ENCODE measurements at places on chromosomes 3 and 15.

GRCh38 chr3:31713816-31714215 is 181.1 kb downstream of the STT3B start:
- DNase-seq: no peak
- H3K4me1 ChIP-seq: no peaks in the 10 kb centered on the region
- no peak overlapping the region for H3K27ac ChIP-seq
- H3K36me3 ChIP-seq: no peaks in the 10 kb centered on the region
- no peak overlapping the region for H3K4me3 ChIP-seq

GRCh38 chr3:191441687-191442086 is 19.3 kb upstream of the PYDC2 start:
- DNase-seq: no peak
- no peak overlapping the region for H3K4me3 ChIP-seq
- H3K27ac ChIP-seq: no peak overlapping the region
- H3K36me3 ChIP-seq: no peaks in the 10 kb centered on the region

DNA sequence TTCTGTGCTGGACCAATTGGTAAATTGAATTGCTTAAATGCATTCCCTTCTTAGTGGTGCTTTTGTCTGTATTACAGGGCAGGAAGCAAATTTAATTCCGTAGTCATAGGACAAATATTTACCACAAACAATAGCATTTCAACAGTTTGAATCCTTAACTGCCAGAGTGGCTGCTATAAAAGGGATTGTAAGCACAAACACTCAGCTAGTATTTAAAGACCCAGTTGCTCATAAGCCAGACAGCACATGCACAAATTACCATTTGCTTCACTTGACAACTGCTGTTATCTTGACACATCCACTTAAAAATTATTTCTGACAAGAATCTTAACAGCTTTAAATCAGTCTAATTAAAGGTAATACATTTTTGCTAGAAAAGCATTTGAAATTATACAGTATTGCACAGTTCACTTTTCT is 490.2 kb upstream of the ADAMTS9 start:
- H3K27ac ChIP-seq: peak overlapping the region; percentile 11
- no peaks in the 10 kb centered on the region for H3K4me1 ChIP-seq
- DNase-seq: no peak
- no peaks in the 10 kb centered on the region for H3K27me3 ChIP-seq
- no peaks in the 10 kb centered on the region for H3K36me3 ChIP-seq
- H3K4me3 ChIP-seq: no peak overlapping the region

DNA sequence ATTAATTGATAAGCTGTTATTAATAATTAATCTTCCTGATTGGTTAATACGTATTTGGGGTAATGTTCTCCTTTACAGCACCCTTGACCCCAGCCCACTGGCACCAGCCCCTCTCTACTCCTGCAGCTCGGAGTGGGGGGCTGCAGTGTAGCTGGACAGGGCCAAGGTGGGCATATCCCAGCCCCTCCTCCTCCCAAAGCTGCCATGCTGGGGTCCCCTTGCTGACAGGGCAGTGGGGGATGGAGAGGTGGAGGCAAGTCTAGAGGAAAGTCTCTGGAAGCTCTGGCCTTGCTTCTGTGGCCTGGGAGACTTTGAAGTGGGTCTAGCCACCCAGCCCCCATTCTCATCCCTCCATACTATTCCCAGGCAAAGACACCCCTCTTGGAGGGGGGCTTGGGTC is 35.8 kb downstream of the HCN4 start:
- no peaks in the 10 kb centered on the region for H3K36me3 ChIP-seq
- no peaks in the 10 kb centered on the region for H3K4me1 ChIP-seq
- no peaks in the 10 kb centered on the region for H3K27me3 ChIP-seq
- H3K4me3 ChIP-seq: no peak overlapping the region
- DNase-seq: no peak

DNA sequence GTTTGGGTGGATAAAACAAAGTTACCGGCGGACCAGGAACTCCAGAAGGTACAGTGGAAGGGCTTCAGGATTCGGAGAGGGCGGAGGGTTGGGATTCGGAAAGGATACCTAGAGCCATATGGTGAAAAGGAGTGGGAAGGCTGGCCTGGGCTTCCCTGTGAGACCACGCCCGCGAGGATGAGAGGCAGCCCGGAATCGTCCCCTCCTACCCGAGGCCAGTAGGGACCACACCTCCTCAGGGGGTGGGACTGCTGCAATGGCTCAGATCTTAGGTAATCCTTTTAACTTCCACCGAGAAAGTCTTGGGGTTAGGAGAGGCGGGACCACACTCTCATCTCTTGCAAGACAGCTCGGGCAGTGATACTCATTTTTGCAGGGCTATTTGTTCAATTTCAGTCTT is 511.3 kb downstream of the OCA2 start:
- H3K36me3 ChIP-seq: no peaks in the 10 kb centered on the region
- H3K27me3 ChIP-seq: no peaks in the 10 kb centered on the region
- H3K4me3 ChIP-seq: no peak overlapping the region
- H3K4me1 ChIP-seq: no peaks in the 10 kb centered on the region

- no peak overlapping the region for H3K27ac ChIP-seq
- no peaks in the 10 kb centered on the region for H3K4me1 ChIP-seq
- H3K27me3 ChIP-seq: no peaks in the 10 kb centered on the region
- H3K4me3 ChIP-seq: no peak overlapping the region
Observed at GRCh38 chr15:55681631-55682030, 61.3 kb downstream of the PRTG start.

DNA sequence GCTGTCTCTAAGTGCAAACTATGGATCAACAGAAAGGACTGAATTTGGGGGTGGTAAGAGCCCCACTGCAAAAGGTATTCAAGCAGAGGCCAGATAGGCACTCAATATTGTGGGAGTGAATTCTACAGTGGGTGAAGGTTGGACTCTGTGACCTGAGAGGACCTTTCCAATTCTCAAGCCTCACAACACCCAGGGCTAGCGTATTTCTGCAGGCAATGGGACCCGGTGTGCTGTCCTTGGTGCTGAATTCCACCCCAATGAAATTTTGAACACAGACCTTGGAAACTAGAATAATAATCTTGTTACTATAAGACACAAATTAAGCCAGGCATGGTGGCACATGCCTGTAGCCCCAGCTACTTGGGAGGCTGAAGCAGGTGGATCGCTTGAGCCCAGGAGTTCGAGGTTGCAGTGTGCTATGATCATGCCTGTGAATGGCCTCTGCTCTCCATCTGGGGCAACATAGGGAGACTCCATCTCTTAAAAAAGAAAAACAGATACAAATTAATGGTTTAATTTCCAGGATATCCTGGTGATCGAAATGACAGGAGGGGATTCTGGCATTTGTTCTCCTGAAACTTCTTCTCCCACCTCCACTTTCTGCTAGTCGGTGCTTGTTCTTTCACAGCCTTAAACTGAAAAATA is 135.4 kb downstream of the RAB11A start:
- no peak for DNase-seq
- no peak overlapping the region for H3K27ac ChIP-seq
- H3K4me3 ChIP-seq: no peak overlapping the region
- H3K36me3 ChIP-seq: no peaks in the 10 kb centered on the region

GRCh38 chr3:124845406-124845805 is 41.8 kb downstream of the ITGB5 start:
- peak overlapping the region; percentile 86 for H3K27ac ChIP-seq
- H3K36me3 ChIP-seq: no peaks in the 10 kb centered on the region
- H3K27me3 ChIP-seq: no peaks in the 10 kb centered on the region

DNA sequence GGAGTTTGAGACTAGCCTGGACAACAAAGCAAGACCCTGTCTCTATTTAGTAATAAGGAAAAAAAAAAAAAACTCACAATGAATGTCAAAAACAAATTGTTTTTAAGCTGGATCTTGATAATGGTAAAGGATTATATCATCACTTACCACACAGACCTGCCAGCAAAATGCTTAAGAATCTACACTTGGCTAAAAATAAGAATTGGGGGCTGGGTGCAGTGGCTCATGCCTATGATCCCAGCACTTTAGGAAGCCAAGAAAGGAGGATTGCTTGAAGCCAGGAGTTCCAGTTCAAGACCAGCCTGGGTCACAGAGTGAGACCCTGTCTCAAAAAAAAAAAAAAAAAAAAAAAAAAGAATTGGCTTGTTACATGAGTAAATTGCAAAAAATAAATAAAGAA is 31.0 kb downstream of the ACAP2 start:
- H3K27ac ChIP-seq: no peak overlapping the region
- no peaks in the 10 kb centered on the region for H3K4me1 ChIP-seq
- no peak overlapping the region for H3K4me3 ChIP-seq
- H3K36me3 ChIP-seq: no peaks in the 10 kb centered on the region
- DNase-seq: no peak
- H3K27me3 ChIP-seq: no peaks in the 10 kb centered on the region

- no peaks in the 10 kb centered on the region for H3K27me3 ChIP-seq
- no peaks in the 10 kb centered on the region for H3K36me3 ChIP-seq
- H3K27ac ChIP-seq: peak overlapping the region; percentile 42
Observed at GRCh38 chr15:92069308-92070250, 216.1 kb downstream of the SLCO3A1 start.

GRCh38 chr3:48429317-48429959 is 448 bp downstream of the PLXNB1 start:
- peaks cover 11% of the 10 kb centered on the region for H3K4me1 ChIP-seq
- peak; percentile 62 for DNase-seq
- H3K27me3 ChIP-seq: no peaks in the 10 kb centered on the region
- H3K4me3 ChIP-seq: peak overlapping the region; percentile 61
- no peaks in the 10 kb centered on the region for H3K36me3 ChIP-seq

GRCh38 chr3:177640319-177640965 is 443.2 kb upstream of the TBL1XR1 start:
- no peak for DNase-seq
- no peak overlapping the region for H3K27ac ChIP-seq

- no peak for DNase-seq
- H3K27ac ChIP-seq: no peak overlapping the region
- H3K27me3 ChIP-seq: no peaks in the 10 kb centered on the region
- no peaks in the 10 kb centered on the region for H3K36me3 ChIP-seq
- H3K4me1 ChIP-seq: no peaks in the 10 kb centered on the region
- H3K4me3 ChIP-seq: no peak overlapping the region
Observed at GRCh38 chr15:27398631-27399161, 427.7 kb downstream of the GABRG3 start.

DNA sequence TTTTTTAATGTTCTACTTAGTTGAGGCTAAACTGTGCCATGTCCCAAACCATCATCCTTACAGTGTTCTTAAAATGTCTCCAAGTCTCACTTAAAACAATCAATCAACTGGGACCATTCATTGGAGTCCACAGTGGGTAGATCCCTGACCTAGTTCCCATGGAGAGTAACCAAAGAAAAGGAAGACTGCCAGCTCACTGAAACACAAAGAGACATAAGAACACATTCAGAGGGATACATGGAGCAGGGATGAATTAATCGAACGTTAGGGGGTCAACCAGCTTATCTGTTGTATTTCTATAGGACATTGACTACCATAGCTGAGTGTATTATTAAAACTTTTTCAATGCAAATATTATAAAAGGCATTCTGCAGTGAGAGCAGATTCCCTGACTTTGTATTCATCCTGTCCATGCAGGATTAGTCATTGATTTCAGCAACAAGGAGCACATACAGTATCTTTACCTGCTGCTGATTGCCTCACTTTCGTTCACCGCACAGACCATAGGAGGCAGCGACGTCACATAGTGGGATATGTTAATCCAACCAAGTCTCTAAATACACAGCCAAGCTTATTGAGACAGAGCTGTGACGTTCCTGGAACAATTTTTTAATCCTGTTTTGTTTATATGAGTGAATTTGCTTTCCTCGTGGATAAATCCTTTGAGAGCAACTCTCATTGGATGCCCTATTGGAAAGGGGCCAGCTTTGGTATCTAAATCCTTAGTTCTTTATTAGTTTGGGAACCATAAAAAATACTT is 364.9 kb upstream of the RBMS3 start:
- peak overlapping the region; percentile 26 for H3K27ac ChIP-seq
- H3K36me3 ChIP-seq: no peaks in the 10 kb centered on the region
- no peaks in the 10 kb centered on the region for H3K4me1 ChIP-seq
- no peak for DNase-seq
- H3K27me3 ChIP-seq: no peaks in the 10 kb centered on the region

DNA sequence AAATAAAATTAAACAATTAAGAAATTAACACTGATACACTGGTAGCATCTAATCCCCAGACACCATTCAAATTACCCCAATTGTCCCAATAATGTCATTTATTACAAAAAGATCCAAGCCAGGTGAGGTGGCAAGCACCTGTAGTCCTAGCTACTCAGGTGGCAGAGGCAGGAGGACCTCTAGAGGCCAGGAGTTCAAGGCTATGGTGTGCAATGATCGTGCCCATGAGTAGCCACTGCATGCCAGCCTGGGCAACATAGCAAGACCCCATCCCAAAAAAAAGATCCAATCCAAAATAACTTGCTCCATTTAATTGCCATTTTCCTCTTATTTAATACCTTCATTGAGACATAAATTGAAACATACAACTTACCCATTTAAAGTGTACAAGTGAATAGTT is 17.8 kb downstream of the CSTA start:
- no peak overlapping the region for H3K4me3 ChIP-seq
- no peak for DNase-seq
- H3K27ac ChIP-seq: no peak overlapping the region
- no peaks in the 10 kb centered on the region for H3K4me1 ChIP-seq

DNA sequence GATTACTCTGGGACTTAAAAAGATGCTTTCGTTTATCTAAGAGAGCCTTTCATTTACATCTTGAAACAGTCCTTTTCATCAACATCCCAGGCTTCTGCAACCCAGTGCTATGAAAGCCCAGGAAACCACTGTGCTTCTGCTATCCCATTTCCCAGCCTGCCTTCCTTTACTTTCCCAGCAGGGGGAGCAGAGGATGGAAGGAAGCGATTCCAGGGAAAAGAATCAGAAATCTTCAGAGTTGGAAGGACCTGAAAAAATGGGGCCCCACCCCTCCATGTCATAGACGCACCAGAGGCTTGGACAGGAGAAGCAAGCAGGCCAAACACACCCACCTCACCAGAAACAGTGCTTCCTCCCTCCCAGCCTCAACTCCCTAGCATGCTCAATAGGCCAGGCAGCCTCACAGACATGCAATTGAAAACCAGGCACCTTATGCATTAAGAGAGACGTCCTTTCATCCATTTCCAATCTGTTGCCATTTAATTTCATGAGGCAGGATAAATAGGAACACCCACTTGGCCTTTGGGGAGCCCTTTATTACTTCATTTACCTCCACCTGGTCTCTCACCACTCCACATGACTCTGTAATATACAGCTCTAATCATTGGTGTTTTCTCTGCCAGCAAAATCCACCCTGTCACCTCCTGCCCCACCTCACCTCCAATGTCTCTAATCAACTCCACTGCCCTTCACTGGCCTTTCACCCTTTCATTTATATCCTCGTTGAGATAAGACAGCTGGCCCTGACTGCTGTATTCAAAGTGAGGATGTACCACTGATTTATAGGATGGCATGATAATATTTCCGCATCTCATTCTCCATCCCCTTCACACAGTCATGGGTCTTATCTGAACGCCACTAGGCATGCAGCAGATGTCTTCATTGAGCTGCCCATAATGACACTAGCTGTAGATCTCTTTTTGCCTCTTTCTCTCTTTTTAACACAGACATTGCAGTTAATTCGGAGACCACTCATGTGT is 583.9 kb downstream of the NTRK3 start:
- no peak overlapping the region for H3K4me3 ChIP-seq
- H3K27ac ChIP-seq: no peak overlapping the region
- peak; percentile 27 for DNase-seq
- no peaks in the 10 kb centered on the region for H3K27me3 ChIP-seq
- H3K4me1 ChIP-seq: no peaks in the 10 kb centered on the region

All from uterus (tissue), 4 donors.